Cardiac fibroblast (primary cell): ENCODE measurements at places on chromosomes 16 and 17.
A peak's percentile ranks its signal among the peaks of the same experiment; 100 is the strongest.

GRCh38 chr17:2591040-2591640 is 2.3 kb upstream of the PAFAH1B1 start:
- DNase-seq: no peak

- DNase-seq: no peak
These were observed 60.4 kb upstream of the RPH3AL start for GRCh38 chr17:413016-413350.

- DNase-seq: peak; percentile 33
These were observed at the start of gene QPRT for GRCh38 chr16:29678691-29679267. QPRT (plus strand) TSS chr16:29679180; CDS start chr16:29679198, 18 bp downstream.

DNA sequence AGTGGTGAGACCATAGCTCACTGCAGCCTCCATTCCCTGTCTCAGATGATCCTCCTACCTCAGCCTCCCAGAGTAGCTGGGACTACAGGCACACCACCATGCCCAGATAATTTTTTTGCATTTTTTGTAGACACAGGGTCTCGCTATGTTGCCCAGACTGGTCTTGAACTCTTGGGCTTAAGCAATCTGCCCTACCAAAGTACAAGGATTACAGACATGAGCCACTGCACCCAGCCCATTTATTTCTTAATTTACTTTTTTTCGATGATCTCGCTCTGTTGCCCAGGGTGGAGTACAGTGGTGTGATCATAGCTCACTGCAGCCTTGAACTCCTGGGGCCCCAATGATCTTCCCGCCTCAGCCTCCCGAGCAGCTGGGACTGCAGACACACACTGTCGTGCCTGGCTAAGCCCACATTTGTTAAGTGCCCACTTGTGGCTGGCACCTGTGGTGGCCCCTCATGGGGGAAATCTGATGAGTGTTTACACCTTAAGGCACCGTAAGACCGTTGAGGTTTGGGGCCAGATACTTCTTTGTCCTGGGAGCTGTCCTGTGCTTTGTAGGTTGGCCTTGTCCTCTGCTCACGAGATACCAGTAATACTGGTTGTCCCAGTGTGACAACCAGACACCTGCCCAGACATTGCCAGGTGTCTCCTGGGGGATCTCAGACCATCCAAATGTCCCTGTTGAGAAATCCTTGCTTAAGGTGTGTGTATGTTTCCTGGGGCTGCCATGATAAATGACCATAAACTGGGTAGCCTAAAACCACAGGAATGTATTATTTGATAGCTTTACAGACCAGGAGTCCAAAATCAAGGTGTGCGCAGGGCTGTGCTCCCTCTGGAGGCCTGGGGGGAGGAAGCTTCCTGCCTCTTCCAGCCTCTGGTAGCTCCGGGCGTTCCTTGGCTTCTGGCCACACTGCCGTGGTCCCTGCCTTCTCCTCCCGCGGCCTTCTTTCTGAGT is 141.4 kb upstream of the GSE1 start:
- DNase-seq: no peak

- no peak for DNase-seq
These were observed 24.7 kb upstream of the CDRT15 start for GRCh38 chr17:14261406-14261805.

GRCh38 chr17:21012736-21013135 is 30.1 kb downstream of the USP22 start:
- DNase-seq: no peak

DNA sequence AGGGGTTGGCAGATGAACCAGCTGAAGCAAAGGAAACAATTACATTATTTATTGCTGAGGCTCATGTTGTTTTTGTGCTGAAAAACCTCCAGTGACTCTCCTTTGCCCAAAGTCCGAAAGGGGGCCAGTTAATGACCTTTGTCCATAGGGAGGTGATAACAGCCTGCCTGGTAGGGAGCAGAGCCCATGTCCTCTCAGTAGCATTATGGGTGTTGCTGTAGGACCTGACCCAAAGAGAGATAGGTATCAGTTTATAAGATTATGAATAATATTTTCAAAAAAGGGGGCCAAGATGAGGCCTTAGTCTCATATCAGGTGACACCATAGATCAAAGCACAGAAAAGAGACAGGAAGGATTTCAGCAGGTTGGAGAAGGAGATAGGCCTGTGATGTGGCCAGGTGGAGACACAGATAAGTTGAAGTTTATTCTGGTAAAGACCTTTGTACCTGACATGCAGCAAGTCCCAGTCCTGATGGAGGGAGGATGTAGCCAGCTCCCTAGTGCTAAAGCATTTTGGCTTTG is 55.1 kb downstream of the CENPV start:
- no peak for DNase-seq

GRCh38 chr16:63978240-63978639 is 1143.6 kb downstream of the CDH11 start:
- DNase-seq: no peak

DNA sequence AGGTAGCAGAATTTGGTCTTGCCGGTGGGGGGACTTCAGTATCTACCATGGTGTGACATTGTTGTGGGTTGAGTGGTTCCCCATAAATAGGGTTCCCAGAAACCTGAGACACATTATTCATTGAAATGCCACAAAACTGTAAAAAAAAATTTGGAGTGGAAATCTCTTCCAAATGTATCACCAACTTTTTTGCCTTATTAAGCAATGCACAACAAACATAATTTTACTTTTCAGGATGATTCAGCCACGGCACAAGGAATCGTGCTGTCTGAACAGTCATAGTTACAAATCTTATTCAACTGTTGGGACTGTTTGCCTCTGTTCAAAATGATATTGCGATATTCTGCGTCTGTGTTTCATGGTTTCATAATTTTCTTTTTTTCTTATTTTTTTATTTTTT is 181.2 kb downstream of the NTN1 start:
- DNase-seq: peak; percentile 6

DNA sequence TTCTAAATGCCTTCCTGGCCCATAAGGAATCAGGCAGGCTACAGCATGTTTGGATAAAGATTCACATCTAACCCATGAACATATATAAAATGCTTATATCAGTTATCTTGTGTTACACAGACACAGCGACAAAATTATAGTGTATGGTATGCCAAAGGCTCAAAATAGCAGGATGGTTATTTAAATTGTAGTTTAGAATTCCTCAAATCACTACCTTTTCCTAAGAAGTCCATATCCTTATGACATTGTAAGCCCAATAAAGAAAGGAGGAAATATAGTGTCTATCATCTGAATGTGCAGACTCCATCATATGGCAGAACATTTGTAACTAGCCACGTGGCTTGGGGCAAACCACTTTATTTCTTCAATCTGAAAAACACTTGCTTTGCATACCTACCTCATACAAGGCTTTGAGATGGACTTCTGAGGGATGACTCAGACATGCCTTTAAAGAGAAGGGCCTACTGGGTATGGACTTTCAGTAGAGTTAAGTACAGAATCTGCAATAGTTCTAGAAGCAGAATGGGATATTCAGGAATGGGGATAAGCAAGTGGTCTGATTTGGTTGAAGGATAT is 12.1 kb upstream of the DHX8 start:
- DNase-seq: no peak

DNA sequence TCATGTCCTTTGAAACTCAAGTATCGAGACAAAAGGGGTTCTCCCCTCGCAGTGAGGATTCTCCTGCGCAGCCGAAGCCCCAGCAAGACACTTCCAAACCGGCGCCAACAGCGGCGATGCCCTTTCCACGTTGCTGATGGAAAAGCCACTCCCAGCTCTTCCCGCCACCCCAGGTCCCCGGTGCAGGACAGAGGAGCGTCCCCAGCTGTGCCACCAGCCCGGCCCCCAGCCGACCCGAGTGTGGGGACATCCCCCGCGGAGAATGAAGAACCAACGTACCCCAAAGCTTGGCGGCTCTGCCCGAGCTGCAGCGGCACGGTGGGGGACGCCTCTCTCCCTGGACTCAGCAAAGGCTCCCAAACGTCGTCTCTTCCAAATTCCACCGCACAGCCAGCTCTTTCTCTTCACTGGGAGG is 573 bp downstream of the CHST6 start:
- DNase-seq: no peak

DNA sequence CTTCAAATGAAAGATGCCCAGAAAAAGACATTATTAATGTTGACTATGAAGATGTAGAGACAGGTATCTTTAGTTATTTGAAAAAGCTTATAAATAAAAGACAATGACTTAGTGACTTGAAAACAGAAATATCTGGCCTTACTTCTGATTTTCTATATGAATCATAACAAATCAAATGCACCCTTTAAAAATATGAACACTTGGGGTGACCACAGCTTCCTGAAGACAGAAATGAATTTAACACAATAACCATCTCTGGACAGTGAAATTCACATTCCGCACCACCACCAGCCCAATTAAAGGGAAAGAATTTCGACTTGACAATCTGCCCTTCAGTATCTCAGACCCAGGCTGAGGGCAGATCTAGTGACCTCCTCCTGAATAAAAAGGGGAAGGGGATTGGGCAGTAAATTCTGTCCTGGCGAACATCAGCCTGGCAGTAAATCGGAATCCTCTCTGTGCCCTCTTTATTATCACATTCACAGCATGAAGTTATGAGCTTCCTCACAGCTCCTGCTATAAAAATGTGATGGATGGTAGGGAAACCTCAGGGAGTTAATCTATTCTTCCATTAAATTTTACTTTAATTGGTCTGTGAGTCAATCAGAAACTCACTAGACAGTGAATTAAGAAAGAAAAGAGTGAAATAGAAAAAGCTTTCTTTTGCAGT is 131.5 kb downstream of the SNX11 start:
- DNase-seq: no peak

- peak; percentile 65 for DNase-seq
These were observed 23.4 kb upstream of the SREBF1 start for GRCh38 chr17:17859909-17860765.

DNA sequence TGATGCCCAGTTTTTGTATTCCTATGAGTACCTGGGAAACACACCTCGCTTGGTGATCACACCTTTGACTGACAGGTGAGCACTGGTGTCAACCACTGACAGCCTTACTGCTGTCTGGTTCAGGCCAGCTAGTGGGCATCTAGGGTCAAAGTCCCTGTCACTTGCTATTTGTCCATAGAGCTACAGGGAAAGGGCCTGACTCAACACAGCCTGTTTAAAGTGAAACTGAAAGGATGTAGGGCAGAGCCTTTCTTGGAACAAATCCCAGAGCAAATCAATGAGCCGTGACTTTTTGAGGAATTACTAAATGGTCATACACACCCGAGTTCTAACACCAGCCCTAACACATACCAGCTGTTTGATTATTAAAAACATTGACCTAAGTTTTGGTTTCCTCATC is 106.8 kb downstream of the DNAH9 start:
- no peak for DNase-seq

GRCh38 chr16:50986453-50986852 is 164.6 kb downstream of the SALL1 start:
- no peak for DNase-seq

- no peak for DNase-seq
These were observed 2.0 kb downstream of the HOXB8 start for GRCh38 chr17:48612854-48613691.

DNA sequence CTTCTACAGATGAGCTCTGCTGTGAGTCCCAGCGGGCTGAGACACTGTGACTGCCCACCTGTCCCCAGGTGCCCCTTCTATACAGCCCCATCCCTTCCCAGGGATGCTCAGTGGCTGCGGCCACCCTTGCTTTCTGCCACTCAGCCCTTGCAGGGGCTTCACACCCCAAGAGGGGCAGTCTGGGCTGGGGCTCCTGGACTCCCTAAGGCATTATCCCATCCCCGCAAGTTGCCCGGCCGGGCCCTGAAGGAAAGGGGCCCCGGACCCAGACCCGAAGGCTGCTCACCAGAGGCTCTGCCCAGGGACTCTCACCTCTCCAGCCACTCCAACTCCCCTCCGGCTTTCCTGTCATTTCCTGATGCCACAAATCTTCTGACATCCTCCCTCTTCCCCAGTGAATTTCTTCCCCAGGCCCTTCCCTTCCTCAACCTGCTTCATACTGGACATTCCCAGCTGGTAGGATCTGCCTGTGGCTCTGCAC is 88.5 kb upstream of the TOB1 start:
- DNase-seq: no peak

DNA sequence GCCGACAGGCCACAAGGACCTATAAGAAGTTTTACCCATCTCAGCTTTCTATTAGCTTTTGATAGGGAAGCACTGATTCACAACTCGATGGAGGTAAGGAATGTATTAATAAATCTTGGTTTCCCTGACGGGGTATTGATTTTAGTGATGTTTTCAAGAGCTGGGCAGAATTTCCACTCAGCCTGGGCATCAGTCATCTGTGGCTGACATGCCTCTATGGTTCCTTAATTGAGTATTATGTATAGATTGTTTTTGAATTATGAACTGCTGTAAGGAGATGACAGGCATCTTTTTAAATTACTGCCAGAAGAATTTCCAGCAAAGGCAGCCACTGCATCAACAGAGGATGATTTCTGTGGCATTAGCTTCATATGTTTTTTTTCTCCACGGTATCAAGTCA is 128.6 kb downstream of the CPPED1 start:
- DNase-seq: no peak

DNA sequence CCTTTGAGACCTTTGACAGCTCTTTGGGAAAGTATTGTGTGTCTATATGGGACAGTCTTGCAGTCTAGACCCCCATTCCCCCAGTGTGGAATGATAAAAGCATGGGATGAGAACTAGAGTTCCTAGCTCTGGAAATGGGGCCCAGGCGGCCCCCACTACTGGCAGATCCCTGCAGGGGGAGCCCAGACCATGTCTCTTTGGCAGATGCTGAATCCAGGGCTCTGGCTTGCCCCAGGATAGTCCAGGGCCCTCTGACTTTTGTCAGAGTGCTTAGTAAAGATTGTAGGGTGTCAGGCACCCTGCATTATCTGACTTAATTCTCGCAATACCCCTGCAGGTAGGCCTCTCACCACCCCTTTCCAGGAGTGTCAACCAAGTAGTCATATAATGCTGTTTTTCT is 8.3 kb downstream of the ALKBH5 start:
- DNase-seq: peak; percentile 7

DNA sequence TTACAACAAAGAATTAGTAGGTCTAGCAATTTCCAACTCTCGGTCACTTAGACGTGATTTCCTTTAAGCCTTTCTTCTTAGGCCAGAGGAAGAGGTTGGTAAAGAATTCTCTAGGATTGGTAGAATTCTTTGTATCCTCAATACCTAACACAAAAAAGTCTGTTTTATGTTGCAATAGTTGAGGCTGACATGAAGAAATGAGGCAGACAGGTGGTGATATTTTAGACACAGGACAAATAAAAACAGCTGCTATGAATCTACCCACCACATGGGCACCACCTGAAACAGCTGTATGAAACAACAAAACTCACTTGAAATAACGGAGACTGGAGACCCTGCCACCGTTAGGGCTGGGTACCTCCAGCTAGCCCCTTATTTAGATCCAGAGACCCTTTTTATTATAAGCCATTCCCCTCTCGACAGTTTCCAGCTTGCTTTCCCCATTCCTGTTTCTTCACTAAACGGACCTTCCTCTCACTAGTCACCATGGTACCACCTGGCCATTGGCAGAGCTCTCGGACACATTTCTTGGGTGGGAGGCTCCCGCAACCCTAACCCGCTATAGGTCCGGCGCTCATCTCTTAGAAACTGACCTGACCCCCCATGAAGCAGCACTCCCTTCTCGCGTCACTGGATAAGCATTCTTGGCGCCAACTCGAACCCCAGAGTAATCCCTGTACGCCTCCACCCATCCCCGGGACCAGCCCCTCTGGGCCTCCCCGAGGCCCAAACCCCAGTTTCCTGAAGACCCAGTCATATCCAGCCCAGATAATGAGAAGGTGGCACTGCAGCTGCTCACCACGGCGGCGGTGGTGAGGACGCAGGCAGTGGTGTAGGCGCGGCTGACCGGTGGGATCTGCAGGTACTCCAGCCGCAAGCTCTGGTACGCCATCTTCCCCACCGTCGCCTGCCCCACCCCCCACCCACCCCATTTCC is at the start of gene DERL2:
TSS of gene DERL2 (minus strand) at position 909 of the 936 bp plus-strand sequence. CDS start at position 892, 17 bp downstream.
- DNase-seq: peak; percentile 47
